ENCODE measurements at places on chromosomes 11 and 22. TPM values are rescaled to one million over a fixed set of nuclear protein-coding genes. Genes with fewer than 3 reads are reported as not detected.

Gene TPH1
- 0.10 TPM for total RNA-seq

Gene GPHA2
- not detected for total RNA-seq

Gene TRIM29
- total RNA-seq, result not detected

Gene OR51I1
- not detected for total RNA-seq

Gene OR51B5
- total RNA-seq, result not detected

Gene BEST1
- total RNA-seq, result not detected

Gene APOBEC3B
- total RNA-seq, result 2.9 TPM

Gene EML3
- 35.7 TPM for total RNA-seq

Gene CABP4
- 3.9 TPM for total RNA-seq

Gene CARNS1
- total RNA-seq, result 0.33 TPM

Gene UPK3A
- total RNA-seq, result not detected

Gene SAA4
- not detected for total RNA-seq

Gene ISX
- not detected for total RNA-seq

Gene OR51G1
- total RNA-seq, result not detected

Gene TSPAN18
- 60.3 TPM for total RNA-seq

Gene CCDC87
- 0.65 TPM for total RNA-seq

Gene SCGB1D2
- total RNA-seq, result not detected

Gene A4GALT
- 36.3 TPM for total RNA-seq

Gene RFPL2
- not detected for total RNA-seq

Gene TLCD5
- 6.6 TPM for total RNA-seq

Gene PES1
- 90.5 TPM for total RNA-seq

Gene IGSF9B
- total RNA-seq, result 0.29 TPM

Gene PGR
- not detected for total RNA-seq

Gene FGF19
- total RNA-seq, result not detected

Gene MOGAT2
- total RNA-seq, result not detected

Gene GRIK4
- 0.33 TPM for total RNA-seq

Gene MYBPC3
- not detected for total RNA-seq

Gene SCGB1A1
- total RNA-seq, result not detected

Gene GLB1L2
- 1.6 TPM for total RNA-seq

Gene TTC12
- 3.5 TPM for total RNA-seq

Gene ILK
- 155 TPM for total RNA-seq

Gene ARVCF
- total RNA-seq, result 95.7 TPM

Gene RASSF10
- 0.67 TPM for total RNA-seq

Gene THRSP
- total RNA-seq, result not detected

Gene RIBC2
- total RNA-seq, result not detected

Gene ALDH3B1
- 2.0 TPM for total RNA-seq

Gene MAJIN
- total RNA-seq, result not detected

Gene DGAT2
- 1.3 TPM for total RNA-seq

Gene OR5P2
- total RNA-seq, result 0.33 TPM

Gene NXF1
- 37.2 TPM for total RNA-seq

Gene HSPB2
- total RNA-seq, result not detected

Gene TYR
- total RNA-seq, result 0.29 TPM

Gene CEP126
- 4.2 TPM for total RNA-seq

Gene WBP2NL
- total RNA-seq, result 0.98 TPM

Gene MRGPRX3
- total RNA-seq, result not detected

Gene MFRP
- under 0.01 TPM for total RNA-seq

Gene NFRKB
- 29.7 TPM for total RNA-seq

Gene GDPD4
- total RNA-seq, result not detected

Gene FXYD2
- 2.3 TPM for total RNA-seq

Gene CLTCL1
- 3.9 TPM for total RNA-seq

Gene NPAS4
- total RNA-seq, result not detected

Gene ABTB2
- 0.76 TPM for total RNA-seq

Gene TREH
- total RNA-seq, result not detected

Gene LRRC74B
- not detected for total RNA-seq

Gene ARHGEF12
- total RNA-seq, result 118 TPM
